ENCODE measurements at places on chromosomes 12 and 14.

DNA sequence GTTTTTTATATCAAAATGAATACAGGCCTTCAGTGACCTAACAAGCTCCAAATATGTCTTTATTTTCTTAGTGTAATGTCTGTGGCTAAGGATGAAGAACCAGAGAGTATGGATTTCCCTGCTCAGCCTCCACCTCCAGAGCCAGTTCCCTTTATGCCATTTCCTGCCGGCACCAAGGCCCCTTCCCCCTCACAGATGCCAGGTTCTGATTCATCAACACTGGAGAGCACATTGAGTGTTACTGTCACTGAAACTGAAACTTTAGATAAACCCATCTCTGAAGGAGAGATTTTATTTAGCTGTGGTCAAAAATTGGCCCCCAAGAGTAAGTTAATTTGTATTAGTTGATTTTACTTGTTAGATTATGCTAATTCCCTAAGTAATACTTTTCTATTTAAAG is 61.0 kb downstream of the KIAA0586 start:
- DNase-seq = no peak

- DNase-seq = no peak
These were observed 21.8 kb downstream of the FUT8 start for GRCh38 chr14:65434216-65434850.

GRCh38 chr14:26173581-26174110 is 424.2 kb downstream of the NOVA1 start:
- no peak for DNase-seq

DNA sequence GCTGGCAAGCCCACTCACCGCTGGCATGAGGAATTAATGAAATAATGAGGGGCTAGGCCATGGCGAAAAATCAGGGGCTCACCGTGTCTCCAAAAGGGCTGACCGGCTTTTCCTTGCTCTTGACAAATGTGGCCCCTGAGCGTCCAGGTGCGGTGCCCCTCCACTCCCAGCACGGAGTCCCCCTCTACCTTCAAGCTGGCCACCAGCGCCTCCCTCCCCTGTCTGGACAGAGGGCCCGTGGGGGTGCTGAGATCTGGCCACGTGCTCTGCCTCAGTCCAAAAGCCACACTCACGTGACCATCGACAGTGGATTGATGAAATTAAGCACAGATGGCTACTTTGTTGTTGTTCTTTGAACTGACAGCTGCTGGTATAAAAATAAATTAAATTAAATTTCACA is 78.8 kb upstream of the BCL11B start:
- DNase-seq = no peak

- peak; percentile 55 for DNase-seq
These were observed 16.1 kb downstream of the GPR68 start for GRCh38 chr14:91228112-91229004.

DNA sequence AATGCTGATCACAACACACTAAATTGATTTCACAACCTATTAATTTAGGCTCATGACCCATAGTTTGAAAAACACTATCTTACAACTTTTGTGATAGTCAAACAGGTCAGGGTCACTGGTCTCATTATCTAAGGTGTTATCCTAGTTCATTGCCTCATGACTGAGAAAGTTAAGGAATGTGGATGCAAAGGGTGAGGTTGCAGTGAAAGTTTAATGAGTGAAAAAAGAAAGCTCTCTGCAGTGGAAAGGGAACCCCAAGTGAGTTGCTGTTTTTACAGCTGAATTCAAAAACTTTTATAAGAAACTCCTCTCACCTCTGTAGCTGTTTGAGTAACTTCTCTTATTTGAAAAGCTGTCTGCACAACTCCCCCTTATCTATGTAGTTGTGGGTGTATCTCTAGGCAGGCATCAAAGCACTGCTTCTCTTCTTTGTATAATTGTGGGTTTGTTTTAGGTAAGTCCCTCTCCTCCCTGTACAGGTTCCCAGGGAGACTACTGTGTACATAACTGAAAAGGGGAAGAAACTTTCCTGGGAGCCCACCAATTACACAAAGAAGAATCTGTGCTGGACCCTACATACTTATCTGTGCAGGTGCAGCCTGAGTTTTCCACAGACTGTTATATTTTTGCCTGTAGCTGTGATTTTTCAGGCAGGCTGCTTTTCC is 18.9 kb downstream of the DNAL1 start:
- no peak for DNase-seq

GRCh38 chr14:33940561-33941011 is 10.3 kb downstream of the EGLN3 start:
- no peak for DNase-seq

- no peak for DNase-seq
These were observed 565 bp downstream of the CEP83 start for GRCh38 chr12:94458877-94459727.

GRCh38 chr12:19238540-19238939 is 109.0 kb downstream of the PLEKHA5 start:
- no peak for DNase-seq

GRCh38 chr14:56814969-56815700 is 4.9 kb upstream of the OTX2 start:
- DNase-seq = no peak

Measured in activated CD8-positive, alpha-beta memory T cell treated with anti-CD3 and anti-CD28 coated beads for 1 hour (primary cell).